T-cell (primary cell): ENCODE measurements at places on chromosomes 12 and 14. TPM values are rescaled to one million over a fixed set of nuclear protein-coding genes. Genes with fewer than 3 reads are reported as not detected.
A peak's percentile ranks its signal among the peaks of the same experiment; 100 is the strongest.

B4GALNT1 gene
- total RNA-seq, result not detected

- peaks cover 27% of the 10 kb centered on the region for H3K4me1 ChIP-seq
- H3K4me3 ChIP-seq, result peak overlapping the region; percentile 82
- no peak for DNase-seq
Observed at GRCh38 chr12:19440916-19441315, 1.6 kb downstream of the AEBP2 start.

GPR162 gene
- total RNA-seq, result 0.46 TPM

GRCh38 chr12:4892418-4892817 is 17.3 kb upstream of the KCNA1 start:
- H3K27me3 ChIP-seq, result peaks cover 2% of the 10 kb centered on the region
- no peaks in the 10 kb centered on the region for H3K4me1 ChIP-seq
- no peak overlapping the region for H3K4me3 ChIP-seq
- DNase-seq, result no peak
- H3K27ac ChIP-seq, result no peak overlapping the region

RND1 gene
- total RNA-seq, result 4.2 TPM

PLEKHD1 gene
- 0.28 TPM for total RNA-seq

NOS1 gene
- not detected for total RNA-seq

- DNase-seq, result no peak
- peak overlapping the region; percentile 9 for H3K4me3 ChIP-seq
- H3K27ac ChIP-seq, result peak overlapping the region; percentile 87
- H3K36me3 ChIP-seq, result peaks cover 4% of the 10 kb centered on the region
- H3K4me1 ChIP-seq, result peaks cover 98% of the 10 kb centered on the region
Observed at GRCh38 chr14:91376547-91377477, 40.8 kb downstream of the CCDC88C start.

DNA sequence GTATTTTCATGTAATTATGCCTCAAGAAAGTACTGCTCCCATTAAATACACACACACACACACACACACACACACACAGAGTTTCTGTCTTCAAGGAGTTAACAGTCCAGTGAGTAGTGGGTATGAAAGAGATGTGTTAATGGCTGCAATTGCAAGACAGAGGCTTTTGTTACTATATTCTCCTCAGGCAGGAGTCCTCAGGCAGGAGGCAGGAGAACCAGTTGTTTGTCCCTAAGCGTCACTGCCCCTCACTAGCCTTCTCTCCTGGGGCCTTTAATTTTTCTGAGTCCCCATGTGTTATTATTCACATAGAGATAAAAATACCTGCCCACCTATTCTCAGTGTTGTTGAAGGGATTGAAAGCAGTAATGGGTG is 31.2 kb downstream of the DAD1 start:
- H3K4me1 ChIP-seq, result peaks cover 69% of the 10 kb centered on the region
- no peak overlapping the region for H3K4me3 ChIP-seq
- H3K36me3 ChIP-seq, result peaks cover 8% of the 10 kb centered on the region
- H3K27ac ChIP-seq, result peak overlapping the region; percentile 99
- no peak for DNase-seq
- no peaks in the 10 kb centered on the region for H3K27me3 ChIP-seq

- peaks cover 39% of the 10 kb centered on the region for H3K4me1 ChIP-seq
- no peaks in the 10 kb centered on the region for H3K27me3 ChIP-seq
- H3K27ac ChIP-seq, result peak overlapping the region; percentile 6
- peaks cover 11% of the 10 kb centered on the region for H3K36me3 ChIP-seq
- no peak overlapping the region for H3K4me3 ChIP-seq
Observed at GRCh38 chr14:92670160-92670559, 78.3 kb downstream of the LGMN start.

GRCh38 chr12:1117970-1118563 is 127.0 kb downstream of the ERC1 start:
- H3K36me3 ChIP-seq, result no peaks in the 10 kb centered on the region
- no peaks in the 10 kb centered on the region for H3K27me3 ChIP-seq
- H3K4me3 ChIP-seq, result no peak overlapping the region
- H3K4me1 ChIP-seq, result peaks cover 4% of the 10 kb centered on the region
- H3K27ac ChIP-seq, result no peak overlapping the region
- peak; percentile 68 for DNase-seq

GRCh38 chr14:102824832-102825231 is 47.6 kb downstream of the TRAF3 start:
- H3K27ac ChIP-seq, result no peak overlapping the region
- no peak for DNase-seq
- H3K4me1 ChIP-seq, result peaks cover 2% of the 10 kb centered on the region
- no peaks in the 10 kb centered on the region for H3K27me3 ChIP-seq
- no peak overlapping the region for H3K4me3 ChIP-seq

DNA sequence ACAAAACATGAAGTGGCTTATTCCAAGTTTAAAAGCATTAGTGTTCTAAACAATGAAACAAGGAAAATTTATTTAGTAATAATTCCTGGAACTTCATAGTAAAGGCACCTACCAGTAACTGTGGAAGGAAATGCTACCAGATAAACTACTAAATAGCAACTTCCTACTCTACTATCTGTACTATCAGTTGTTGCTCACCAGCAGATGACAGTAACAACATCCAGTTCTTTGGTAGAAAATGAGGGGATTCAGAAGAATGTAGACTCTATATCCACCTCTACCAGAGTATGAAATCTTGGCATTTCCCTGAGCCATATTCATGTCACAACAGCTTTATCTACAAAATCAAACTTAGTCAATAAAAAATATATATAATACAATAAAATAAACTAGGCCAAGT is 3.1 kb downstream of the ENTPD5 start:
- DNase-seq, result no peak
- H3K36me3 ChIP-seq, result peaks cover 7% of the 10 kb centered on the region
- H3K27me3 ChIP-seq, result no peaks in the 10 kb centered on the region
- H3K4me1 ChIP-seq, result peaks cover 4% of the 10 kb centered on the region

DNA sequence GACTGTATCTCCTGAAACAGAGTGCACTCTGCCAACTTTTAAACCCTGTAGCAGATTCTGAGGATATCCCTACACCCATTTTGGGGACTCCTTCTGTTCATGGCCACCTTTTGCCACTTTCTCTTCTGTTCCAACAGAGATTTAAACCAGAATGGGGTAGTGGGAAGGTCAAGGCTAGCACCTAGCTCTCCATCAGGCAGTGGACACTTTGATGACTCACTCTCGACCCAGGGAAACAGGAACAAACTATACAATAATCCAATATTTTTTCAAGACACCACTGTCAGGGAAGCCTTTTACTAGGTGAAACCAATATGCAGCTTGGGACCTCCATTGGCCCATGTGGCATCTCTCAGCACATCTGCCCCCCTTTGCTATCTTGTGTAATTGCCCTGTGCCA is 103.6 kb downstream of the DAAM1 start:
- H3K4me3 ChIP-seq, result no peak overlapping the region
- H3K4me1 ChIP-seq, result no peaks in the 10 kb centered on the region
- H3K27ac ChIP-seq, result no peak overlapping the region

DNA sequence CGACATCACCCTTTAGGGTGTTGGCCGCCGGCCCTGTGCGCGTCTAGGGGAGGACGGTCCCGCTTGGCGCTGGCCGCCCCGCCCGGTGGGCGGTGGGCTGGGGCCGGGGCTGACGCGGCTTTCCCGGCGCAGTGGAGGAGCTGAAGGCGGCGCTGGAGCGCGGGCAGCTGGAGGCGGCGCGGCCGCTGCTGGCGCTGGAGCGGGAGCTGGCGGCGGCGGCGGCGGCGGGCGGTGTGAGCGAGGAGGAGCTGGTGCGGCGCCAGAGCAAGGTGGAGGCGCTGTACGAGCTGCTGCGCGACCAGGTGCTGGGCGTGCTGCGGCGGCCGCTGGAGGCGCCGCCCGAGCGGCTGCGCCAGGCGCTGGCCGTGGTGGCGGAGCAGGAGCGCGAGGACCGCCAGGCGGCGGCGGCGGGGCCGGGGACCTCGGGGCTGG is 3.6 kb downstream of the TNFAIP2 start:
- H3K27ac ChIP-seq, result no peak overlapping the region
- DNase-seq, result no peak
- H3K27me3 ChIP-seq, result peaks cover 47% of the 10 kb centered on the region
- no peaks in the 10 kb centered on the region for H3K4me1 ChIP-seq
- H3K36me3 ChIP-seq, result no peaks in the 10 kb centered on the region
- no peak overlapping the region for H3K4me3 ChIP-seq

GRCh38 chr14:31261859-31262731 is 54.5 kb upstream of the HECTD1 start:
- no peak for DNase-seq
- no peak overlapping the region for H3K27ac ChIP-seq
- no peaks in the 10 kb centered on the region for H3K4me1 ChIP-seq
- H3K4me3 ChIP-seq, result no peak overlapping the region
- H3K36me3 ChIP-seq, result no peaks in the 10 kb centered on the region
- no peaks in the 10 kb centered on the region for H3K27me3 ChIP-seq

DNA sequence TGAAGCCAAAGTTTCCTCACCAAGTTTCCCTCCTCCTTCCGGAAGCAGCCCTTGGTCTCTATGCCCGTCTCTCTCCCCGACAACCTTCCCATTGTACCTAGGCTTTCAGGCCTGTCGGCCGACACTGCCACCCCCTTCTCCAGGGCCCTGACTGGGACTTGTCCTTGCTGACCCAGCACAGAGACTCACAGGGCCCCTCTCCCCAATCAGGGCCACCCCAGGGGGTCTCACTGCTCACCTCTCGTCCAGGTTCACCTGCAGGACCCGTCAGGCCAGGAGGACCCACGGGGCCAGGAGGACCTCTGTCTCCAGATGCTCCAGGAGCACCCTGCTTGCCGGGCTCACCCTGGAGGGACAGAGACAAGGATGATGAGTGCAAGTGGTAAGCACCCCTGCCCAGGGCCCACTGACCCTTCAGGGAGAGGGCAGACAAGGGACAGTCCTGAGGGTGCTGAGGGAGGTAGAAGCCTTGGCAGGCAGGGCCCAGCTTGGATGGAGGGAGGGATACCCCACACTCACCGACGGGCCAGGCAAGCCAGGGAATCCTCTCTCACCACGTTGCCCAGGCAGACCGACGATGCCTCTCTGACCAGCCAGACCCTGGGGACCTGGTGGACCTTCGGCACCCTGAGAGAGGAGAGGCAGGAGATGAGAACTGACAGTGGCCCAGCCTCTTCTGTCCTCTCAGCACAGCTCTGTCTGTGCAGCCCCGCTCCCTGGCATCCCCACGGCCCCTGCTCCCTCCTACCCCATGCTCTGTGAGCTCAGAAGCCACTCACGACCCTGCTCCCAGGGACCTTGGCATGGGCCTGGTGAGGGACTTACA is 14.6 kb downstream of the TMEM106C start:
- no peak for DNase-seq
- H3K27ac ChIP-seq, result no peak overlapping the region
- no peak overlapping the region for H3K4me3 ChIP-seq
- H3K4me1 ChIP-seq, result no peaks in the 10 kb centered on the region

- no peaks in the 10 kb centered on the region for H3K27me3 ChIP-seq
- H3K36me3 ChIP-seq, result no peaks in the 10 kb centered on the region
- no peak for DNase-seq
- H3K4me1 ChIP-seq, result no peaks in the 10 kb centered on the region
- no peak overlapping the region for H3K4me3 ChIP-seq
Observed at GRCh38 chr12:75959506-75959905, 72.1 kb downstream of the PHLDA1 start.

DNA sequence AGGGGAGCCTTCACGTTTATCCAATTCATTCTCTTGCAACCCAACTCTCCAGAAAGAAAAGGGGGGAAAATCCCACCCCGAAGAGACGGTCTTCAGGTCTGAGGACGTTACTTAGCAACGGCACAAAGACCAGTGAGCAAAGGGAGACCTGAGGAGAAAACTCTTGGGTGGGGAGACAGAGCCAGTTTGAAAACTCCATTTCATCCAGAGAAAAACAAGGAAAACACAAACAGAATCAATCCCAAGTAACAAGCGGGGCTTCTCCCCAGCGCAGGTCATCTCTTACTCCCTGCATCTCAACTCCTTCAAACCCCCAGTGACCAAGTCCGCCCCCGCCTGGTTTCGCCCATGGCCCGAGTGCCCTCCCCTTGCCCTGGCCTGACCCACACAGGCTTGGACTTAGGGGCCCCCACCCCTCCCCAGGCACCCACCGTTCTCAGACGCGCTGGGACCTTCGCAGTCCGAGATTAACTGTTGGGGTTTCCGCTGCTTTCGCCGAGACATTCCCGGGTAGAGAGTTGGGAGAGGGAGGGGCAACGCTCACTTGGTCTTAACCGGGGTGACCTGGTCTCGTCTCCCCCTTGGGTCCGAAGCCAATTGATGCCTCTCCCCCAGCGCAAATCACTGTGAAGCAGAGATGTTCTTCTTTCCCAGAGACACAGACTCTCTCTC is 10.4 kb upstream of the SALL2 start:
- H3K27ac ChIP-seq, result no peak overlapping the region
- no peak for DNase-seq
- no peak overlapping the region for H3K4me3 ChIP-seq
- H3K4me1 ChIP-seq, result no peaks in the 10 kb centered on the region

DNA sequence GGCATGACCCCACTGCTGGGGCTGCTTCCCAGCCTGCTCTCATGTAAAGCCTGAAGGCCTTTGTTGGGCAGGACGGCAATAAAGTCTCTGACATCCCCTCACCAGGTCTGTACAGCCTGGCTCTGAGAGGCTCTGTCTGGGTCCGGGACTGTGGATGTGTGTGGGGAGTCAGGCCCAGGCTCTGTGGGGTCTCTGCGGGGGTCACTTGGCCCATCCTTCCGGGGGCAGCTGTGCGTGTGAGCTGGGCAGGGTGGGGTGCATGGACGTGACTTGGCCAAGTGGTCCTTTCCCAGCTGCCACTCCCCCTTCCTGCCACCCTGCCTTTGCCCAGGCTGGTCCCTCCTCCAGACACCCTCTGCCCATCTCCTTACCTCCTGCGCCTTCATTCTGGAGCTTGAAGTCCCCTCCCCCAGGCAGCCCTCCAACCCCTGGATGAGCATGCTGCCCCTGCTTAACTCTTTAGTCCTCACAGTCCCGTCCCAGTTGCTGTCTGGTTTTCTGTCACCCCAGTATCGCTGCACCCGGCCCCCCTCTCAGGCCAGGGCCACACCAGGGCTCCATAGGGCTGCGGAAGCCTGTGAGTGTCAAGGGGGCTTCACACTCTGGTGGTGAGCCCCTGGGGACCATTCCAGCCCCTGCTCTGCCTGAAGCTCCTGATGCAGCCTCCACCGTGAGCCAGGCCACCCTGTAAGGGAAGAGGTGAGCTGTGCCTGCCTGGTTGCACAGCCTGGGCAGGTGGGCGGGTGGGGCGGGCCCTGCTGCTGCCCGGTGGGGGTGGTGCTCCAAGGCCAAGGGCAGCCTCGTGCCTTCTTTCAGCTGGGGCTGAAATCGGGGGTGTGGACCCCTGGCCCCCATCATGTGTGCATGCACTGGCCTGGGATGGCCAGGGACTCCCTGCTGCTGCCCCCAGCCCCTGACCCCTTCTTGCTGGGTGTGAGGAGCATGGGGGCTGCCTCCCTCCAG is 25.5 kb upstream of the KIF26A start:
- peaks cover 7% of the 10 kb centered on the region for H3K4me1 ChIP-seq
- no peaks in the 10 kb centered on the region for H3K36me3 ChIP-seq
- H3K27ac ChIP-seq, result no peak overlapping the region
- no peak for DNase-seq
- no peak overlapping the region for H3K4me3 ChIP-seq

DNA sequence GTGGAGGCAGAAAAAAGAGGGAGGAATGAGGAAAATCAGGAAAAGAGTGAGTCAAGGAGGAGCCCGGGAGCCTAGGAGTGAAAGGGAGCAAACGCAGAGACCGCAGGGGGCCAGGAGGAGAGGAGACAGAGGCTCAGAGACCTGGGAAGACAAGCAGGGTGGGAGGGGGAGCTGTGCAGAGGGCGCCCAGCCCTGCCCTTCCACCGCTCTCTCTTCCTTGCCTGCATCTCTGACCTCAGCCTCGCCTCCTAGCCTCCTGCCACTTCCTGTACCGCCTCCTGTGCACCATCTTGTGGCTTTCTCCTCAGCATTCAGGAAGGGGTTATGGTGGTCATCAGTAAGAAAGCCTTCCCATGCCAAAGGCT is 1.3 kb downstream of the CLSTN3 start:
- no peaks in the 10 kb centered on the region for H3K27me3 ChIP-seq
- no peak for DNase-seq
- peaks cover 36% of the 10 kb centered on the region for H3K4me1 ChIP-seq
- H3K27ac ChIP-seq, result peak overlapping the region; percentile 78
